ENCODE measurements at places on chromosomes 4 and X.

DNA sequence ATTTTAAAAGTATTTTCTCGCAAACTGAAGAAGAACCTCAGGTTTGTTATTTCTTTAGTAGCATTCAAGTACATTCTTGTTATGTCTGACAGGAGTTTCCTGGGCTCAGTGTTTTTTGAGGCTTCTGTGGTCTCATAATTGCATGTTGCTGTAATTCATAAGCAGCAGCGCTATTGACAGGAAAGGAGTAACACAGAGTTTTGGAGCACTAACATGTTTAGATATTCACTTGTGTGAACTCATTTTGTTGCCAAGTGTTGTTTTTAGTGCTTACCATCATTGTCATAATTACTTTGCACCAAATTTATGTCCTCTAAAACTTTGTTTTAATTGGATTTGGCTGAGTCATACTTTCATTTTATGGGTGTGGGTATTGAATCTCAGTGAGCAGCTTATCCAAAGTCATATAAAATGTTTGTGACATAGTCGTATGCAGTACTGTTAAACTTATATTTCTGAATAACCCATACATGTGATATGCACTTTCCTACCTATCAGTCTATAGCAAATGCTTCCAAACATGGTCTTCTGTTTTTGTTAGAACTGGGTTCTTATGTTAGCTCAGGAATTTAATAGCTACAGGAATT lies 358.7 kb upstream of the CTSO start:
- DNase-seq, result no peak

GRCh38 chr4:43296946-43297528 lies 404.5 kb downstream of the GRXCR1 start:
- no peak for DNase-seq

DNA sequence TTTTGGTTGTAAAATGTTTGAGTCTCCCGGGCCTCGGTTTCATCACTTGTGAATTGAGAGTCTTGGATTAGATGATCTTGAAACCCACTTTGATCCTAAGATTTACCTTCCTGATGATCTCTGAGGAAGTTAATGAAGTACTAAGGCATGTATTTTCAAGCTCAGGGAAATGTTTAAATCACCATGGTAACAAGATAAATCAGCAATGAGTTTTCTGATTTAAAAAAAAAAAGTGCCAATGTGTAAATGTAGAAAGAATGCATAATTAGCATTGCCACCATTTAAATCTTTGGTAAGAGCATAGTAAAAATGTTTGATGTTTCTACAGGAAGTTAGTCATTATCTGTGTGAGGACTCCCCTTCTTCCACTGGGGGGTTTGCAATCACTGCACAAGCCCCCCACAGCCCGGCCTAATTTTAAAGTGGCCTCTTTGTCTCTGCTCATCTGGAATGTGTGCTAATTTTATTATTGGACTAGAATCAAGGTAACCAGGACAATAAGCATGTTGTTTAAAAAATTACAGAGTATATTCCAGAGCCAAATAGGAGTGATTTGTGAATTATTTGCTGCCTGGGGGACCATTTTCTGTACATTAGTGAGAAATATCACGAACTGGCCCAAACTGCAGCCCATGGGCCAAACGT lies 93.6 kb downstream of the SLC34A2 start:
- DNase-seq, result no peak

DNA sequence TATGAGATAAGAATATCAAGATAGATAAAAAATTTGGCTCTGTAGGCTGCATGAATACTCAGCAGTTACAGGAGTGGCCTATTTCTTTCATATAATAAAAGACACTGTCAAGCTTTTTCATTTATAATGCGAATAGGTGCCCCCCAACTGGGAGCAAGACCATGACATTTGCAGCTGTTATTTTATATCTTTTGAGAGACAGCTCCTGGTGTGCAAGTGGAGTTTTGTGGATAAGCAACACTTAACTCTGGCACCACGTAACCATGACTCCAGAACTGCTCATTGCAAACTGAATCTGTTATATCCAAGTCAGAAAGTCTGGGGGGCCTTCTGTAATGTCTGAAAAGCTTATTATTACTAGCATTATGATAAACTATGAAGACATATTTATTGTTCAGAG lies 1372.4 kb downstream of the C4orf33 start:
- DNase-seq, result no peak

GRCh38 chr4:95362906-95363558 lies 185.7 kb downstream of the UNC5C start:
- DNase-seq, result no peak

- DNase-seq, result no peak
Measured at GRCh38 chr4:82951196-82951595, 50.7 kb downstream of the THAP9 start.

DNA sequence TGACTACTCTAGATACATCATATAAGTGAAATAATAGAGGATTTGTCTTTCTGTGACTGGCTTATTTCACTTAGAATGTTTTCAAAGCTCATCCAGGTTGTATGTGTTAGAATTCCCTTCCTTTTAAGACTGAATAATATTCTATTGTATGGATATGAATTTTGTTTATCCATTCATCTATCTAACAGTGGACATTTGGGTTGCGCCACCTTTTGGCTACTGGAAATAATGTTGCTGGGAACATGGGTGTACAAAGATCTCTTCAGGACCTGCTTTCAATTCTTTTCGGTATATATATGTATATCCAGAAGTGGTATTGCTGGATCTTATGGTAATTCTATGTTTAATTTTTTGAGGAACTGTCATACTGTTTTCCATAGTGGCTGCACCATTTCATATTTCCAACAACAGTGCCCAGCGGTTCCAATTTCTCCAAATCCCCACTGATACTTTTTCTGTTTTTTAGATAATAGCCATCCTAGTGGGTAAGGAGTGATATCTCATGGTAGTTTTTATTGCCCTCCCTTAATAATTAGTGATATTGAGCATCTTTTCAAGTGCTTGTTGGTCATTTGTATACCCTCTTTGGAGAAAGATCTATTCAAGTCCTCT lies 3.4 kb upstream of the SCD5 start:
- no peak for DNase-seq

- DNase-seq, result no peak
Measured at GRCh38 chr4:122845760-122846159, 19.1 kb downstream of the FGF2 start.

DNA sequence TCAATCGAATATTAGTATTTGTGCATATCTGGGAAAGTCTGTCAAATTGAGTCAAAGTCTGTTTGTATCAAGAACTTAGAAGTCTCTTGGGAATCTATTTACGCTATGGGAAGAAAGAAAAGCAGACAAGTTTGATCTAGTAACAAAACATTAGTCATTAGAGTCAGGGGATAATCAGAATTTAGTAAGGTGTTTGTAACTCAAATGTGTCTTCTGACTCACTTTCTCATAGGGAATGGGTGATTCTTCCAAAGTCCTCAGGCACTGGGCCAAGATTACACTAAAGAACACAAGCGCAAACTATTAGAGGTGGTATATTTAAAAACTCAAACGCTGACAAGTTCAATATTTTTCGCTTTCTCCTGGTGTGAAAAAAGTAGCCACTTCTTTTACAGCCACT lies 926.5 kb downstream of the PDHA2 start:
- no peak for DNase-seq

DNA sequence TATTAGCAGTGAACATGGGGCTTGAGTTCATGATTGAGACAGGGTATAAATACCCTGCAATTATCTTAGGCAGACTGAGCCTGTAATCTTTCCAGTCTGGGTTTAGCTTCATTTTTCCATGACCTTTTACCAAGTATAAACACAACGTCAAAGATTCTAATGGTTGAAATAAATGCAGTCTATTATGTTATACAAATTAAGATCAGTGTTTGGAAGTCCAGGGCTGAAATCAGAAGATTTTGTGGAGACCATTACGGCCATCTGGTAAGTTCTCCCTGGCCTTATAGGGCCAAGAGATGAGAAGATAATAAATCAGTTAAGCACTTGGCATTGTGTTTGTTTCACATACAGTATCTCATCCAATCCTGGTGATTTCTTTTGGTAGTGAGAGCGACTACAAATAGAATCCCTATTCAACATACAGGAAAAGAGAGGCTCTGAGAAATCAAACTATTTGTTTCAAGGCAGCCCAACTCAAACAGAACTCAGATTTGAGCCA lies 425.8 kb downstream of the PACRGL start:
- DNase-seq, result no peak

DNA sequence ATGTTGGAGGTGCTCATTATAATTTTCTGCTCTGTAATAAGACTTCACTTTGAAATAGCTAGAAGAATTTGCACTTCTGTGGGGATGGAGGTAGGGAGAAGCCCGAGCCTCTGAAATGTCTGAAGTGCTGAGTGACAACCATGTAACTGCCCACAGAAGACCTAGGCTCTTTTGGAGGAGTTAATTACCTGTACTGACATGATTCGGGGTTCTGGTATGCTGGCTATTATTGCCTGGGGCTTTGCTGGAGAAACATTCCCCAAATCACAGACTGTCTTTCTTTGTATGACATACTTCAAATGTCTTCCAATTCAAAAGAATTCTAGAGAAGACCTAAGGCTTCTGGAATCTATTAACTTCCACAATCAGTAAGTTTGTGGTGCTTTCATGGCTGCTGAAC lies 211.2 kb upstream of the POF1B start:
- DNase-seq, result no peak

DNA sequence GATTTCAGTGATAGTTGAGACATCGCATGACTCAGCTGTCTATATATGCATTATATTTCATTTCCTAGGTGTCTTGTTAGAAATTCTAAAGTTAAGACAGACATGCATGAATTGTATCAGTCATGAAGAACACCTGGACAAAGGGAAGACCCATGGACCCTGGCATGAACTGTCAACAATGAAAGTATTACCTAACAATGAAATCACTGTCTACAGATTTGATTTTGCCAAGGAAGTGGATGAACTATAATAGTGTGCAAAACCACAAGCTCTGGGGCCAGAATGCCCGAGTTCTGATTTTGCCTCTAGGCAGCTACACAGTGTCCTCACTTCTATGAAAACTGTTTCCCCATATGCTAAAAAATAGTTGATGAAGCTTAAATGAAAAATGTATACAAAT lies 386.1 kb downstream of the NLGN4X start:
- no peak for DNase-seq

- no peak for DNase-seq
Measured at GRCh38 chr4:56200275-56200674, 187.0 kb downstream of the AASDH start.

GRCh38 chrX:136065044-136065671 lies 79.9 kb downstream of the SLC9A6 start:
- peak; percentile 7 for DNase-seq

GRCh38 chrX:110965409-110966090 lies 130.4 kb upstream of the PAK3 start:
- DNase-seq, result no peak

GRCh38 chr4:161629694-161630441 lies 533.9 kb downstream of the FSTL5 start:
- DNase-seq, result no peak

GRCh38 chr4:62209757-62210485 lies 1009.8 kb downstream of the ADGRL3 start:
- DNase-seq, result no peak

GRCh38 chr4:152209772-152210493 lies 326.0 kb downstream of the FBXW7 start:
- no peak for DNase-seq

DNA sequence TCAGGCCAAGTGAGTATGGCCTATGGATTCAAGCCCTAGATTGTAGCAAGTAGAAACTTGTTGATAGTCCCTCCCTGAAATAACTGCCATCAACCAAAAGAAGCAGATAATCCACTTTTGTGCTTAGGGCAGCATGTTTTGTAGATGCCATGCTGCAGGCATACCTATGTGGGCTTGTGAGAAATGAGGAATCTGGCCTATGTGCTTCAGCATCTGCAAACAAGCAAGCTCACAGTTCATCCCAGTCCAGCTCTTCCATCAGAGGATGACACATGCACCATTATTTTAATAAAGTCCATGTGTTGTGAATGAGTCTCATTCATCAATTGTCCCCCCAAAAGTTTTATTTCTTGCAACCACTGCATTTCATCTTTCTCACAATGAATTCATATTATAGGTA lies 421.9 kb upstream of the DIPK2B start:
- no peak for DNase-seq

DNA sequence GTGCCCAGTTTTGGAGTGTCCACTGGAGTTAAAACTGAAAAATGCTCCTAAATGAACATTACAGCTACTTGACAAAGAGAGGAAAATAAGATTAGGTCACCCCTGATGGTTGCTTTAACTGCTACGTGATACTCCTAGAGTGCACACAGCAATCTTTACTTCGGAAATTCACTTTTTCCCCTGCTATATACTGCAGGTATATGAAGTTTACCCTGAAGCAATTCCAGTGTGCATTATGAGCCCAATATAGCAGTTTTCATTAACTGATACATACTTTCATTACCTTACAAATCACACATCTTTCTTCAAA lies 773 bp upstream of the ZNF827 start:
- no peak for DNase-seq

GRCh38 chr4:11514779-11515419 lies 86.2 kb upstream of the HS3ST1 start:
- no peak for DNase-seq

DNA sequence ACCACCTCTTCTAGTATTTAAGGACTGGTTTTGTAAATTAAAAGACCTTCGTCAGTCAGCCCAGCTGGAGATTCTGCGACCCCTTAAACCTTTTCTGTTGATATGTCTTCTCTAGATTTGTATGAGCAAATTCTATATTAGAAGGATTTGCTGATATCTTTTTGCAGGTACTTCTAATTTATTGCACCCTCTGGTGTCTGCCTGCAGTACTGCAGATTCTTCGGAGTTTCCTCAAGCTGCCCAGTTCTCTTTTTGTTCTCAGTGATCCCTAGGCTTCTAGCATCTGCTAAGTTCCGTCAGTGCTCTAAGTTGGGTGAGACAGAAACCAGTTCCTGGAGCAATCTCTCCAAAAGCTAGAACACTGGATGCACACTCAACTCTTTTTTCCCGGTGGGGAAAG lies 545.2 kb downstream of the C4orf33 start:
- peak; percentile 21 for DNase-seq

DNA sequence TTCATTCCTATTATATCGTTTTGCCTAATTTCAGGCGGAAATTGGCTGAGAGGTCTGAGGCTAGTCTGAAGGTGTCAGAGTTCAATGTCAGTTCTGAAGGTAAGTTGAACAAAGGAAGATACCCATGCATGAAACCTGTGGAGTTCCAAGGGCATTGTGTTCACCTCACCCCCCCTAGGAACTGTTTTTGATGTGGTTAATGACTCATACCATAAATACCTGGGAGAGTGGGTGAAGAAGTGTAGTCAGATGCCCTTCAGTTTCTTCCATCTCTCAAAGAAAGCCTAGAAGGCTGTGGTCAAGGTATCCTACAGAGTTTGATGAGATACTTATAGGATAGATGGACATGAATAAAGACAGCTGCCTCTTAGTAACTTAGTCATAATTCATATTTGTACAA lies 2.7 kb downstream of the UTP14A start:
- no peak for DNase-seq

DNA sequence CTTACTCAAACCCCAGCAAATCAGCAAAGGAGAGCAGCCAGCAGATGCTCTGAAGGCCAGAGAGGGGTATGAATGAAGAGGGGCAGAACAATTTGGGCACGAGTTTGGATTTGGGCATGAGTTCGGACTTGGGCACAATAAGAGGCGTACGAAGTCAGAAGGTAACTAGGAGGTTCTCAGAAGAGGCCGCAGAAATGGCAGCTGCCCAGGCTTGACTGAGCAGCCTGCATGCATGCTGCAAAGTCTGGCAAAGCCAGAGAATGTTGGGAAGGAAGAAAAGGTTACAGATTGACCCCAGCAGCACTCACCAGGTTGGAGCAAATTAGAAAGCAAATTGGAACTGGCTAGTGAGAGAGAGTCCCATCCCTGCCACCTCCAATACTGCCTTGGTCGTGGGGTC lies 15.2 kb downstream of the CCDC149 start:
- DNase-seq, result no peak
